ENCODE measurements at places on chromosomes 5 and 9.

DNA sequence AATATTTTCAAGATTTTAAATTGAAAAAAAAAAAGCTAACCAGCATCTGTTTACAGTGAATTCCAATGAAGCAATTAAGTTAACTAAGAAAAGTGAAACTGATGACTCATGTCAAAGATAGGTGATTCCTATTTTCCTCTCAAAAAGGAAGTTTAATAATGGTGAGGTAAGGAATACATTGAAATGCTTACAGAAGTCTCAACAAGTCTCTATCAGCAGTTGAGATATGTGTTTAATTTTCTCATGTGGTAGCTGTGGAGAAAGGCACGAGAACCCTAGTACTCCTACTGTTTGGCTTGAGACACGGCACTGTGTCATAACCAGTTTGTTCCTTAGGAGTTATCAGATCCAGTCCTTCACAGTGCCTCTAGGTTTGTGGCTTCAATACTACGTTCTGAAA is 114.5 kb downstream of the SLC25A46 start:
- DNase-seq = no peak

DNA sequence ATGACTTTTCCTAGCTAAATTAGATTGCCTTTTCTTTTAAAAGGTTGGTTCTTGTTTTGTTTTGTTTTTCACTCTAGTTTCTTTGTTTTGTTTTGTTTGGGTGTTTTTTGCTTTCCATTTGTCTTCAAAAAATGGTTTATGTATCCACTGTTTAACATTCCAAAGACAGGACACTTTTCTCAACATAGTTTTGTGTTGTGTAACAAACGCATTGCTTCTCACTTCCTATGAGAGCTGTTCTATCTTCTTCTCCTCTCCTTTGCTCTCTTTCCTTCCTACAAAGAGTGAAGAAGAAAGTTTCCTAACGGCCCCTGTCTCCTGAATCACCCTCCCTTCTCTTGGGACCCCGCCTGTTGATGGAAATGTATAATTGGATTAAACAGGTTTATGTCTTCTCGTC is 539.7 kb downstream of the ACTL7B start:
- DNase-seq = no peak

DNA sequence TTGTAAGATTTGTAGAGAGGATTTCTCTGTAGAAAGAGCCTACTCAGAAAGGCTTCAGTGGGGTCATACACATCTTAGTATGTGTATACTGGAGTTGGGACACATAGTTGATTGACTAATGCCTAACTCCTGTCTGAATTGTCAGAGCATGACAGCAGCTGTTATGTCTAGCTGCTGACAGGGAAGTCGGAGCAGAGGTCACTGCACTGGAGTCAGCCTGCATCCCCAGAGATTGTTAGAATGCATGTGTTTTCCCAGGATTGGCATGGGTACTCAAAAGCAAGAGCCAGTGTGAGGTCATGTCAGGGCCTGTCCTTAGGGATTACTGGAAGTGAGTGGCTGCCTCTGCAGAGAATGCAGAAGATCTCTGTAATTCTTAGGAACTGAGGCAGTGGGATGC is 82.7 kb downstream of the ITGA1 start:
- DNase-seq = no peak

DNA sequence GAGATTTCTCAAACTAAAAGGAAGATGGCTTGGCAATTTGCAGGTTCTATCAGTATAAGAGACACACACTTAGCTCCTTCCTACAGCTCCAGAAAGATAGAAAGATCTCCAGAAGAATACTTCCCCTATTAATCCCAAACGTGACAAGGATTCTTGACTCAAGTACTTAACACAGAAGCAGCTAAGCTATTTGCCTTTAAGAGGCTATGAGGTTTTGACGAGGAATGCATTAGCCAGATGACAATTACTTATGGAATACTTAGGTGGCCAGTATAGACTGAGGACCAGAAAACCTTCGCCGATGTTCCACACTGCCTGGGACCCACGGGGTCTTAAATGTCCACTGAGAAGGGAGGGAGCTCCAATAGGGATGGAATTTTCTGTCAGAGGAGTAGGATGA is 340.5 kb upstream of the KIF2A start:
- DNase-seq = no peak

DNA sequence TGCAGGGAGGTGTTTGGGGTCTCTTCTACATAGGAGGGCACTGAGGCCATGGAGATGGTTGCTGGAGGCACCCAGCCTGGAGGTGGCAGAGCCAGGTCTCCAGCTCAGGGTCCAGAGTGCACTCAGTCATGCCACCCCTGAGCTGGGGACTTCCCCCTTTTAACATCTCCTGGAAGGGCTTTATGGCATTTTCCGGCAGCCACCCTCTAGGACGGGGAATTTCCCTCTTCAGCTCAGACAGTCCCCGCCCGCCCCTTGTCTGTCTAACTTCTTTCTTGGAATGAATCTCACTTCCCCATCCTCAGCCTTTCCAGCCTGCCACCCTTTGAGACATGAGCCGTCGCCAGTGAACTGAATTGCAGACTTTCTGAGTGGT is 49.9 kb downstream of the COL15A1 start:
- DNase-seq = peak; percentile 45

DNA sequence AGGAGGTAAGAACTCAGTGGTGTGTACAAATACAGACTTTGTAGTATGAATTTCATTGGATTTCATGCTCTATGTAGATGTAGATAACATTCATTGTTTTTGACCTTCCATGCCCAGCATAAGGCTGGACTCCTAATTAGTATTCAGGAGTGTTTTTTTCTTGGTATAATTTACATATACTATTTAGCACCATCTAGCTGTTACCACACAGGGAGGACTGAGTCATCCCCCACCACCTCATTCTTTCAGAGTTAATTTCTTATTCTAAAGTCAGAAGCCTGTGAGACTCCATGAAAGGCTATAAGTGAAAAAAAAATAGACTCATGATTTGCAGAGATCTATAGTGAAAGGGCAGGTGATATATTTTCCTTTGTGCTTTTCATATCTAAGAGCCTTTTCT is 555.0 kb downstream of the PRR16 start:
- DNase-seq = no peak

GRCh38 chr9:5718296-5719032 is 89.6 kb downstream of the RIC1 start:
- DNase-seq = no peak

GRCh38 chr9:23492126-23493002 is 333.7 kb downstream of the ELAVL2 start:
- peak; percentile 19 for DNase-seq

DNA sequence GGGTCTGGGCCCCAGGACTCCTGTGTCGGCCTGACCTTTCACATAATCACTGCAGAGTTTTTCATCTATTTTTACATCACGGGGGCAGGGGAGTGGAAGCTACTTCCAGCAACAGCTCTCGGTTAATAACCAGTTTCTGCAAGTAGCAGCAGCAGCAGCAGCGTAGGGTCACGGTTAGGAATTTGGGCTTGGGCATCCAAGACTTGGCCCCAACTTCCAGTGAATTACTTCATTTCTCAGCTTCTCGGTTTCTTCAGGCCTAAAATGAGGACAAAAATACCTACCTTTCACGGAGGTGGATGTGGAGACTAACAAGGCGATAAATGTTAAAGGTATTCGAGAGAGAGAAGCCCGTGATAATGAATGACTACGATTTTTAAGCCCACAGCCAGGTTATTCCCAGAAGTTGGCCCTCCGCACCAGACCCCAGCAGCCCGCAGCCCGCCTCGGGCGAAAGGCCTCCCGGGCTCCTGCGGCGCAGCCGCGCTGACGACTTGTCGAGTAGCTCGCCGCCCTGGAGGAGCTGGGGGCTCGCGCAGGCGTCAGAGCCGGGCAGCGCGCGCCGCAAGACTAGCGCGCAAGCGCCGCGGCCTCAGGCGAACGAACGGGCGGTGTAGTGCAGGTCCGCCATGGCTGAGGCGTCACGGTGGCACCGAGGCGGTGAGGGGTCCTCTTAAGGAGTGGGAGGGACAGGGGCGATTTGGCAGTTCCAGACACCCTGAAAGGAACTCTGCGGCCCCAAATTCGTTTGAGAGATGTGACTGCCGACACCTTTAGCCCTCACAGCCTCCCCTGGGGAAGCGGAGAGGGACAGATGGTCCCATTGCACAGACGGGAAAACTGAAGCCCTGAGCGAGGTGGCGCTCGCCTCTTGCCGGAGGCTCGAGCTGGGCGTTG is at the start of gene PKD2L2:
PKD2L2 (plus strand) TSS at position 595 of the 897 bp plus-strand sequence; CDS start at position 630, 35 bp downstream.
- peak; percentile 91 for DNase-seq

DNA sequence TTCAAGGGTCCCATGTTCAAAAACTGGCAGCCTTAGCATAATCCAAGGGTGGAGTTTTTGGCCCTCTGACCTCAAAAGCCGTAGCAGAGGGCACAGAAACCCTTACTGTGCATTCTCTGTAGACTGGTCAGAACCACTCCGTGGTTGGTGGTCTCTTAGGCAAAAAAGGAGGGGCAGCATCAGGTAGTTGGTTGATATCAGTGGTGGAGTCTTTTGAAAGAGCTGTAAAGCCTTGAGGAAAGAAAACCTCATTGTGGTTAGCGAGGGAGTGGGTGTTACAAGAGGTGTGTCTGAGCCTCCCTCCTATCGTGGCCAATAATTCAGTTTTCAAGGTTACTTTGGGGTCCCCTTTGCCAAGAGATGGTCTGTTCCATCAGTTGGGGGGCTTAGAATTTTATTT is 40.9 kb downstream of the ARHGEF28 start:
- DNase-seq = no peak

DNA sequence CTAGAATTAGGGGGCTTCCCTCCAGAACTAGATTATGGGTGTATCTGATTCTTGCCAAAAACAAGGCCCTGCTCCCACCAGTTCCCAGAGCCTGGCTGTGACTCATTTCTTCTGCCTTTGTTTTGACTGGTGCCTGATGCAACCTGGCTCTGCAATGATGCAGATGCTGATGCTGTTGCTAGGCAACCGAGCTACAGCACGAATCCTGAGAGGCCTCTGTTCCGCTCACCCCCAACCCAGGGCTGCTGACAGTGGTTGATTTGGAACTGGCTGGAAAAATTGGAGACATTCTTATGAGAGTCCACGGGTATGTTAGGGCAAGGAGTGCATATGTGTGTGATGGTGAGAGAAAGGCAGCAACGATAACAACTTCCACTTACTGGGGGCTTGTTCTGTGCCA is 100.3 kb downstream of the NSG2 start:
- DNase-seq = no peak

DNA sequence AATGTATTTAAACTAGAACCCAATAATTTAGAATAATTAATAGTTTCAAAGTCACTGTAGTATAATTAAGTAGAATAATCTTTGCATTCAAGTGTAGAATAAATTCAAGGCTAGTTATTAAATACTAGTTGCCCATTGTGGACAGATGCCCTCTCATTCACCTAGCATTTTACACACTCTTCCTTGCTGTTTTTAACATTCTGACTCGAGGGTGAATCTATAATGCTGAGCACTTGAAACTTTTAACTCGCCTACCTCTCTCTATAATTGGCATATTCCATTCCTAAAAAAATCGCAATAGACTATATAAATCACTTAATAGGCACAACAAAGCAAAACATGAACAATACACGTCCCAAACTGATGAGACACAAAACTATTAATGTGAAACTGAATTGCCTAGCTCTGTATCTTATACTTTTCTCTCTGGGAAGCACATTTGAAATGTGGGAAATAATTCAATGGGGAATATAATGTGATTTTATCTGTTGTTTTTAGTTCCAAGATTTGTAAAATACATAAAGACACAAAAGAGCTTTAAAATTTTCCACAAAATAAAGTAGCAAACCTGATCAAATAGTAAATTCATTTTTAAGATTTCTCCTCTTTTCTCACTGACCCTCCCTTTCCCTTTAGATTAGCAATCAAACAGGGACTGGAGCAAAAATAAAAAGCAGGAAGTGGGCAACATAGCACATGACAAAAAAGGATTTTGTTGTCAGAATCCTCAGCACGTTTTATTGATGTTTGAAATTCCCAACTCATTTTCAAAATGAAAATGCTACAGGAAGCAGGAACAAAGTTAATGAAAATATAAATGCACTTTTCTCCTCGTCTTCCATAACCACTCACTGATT is 295.6 kb downstream of the PDE4D start:
- DNase-seq = no peak

GRCh38 chr9:77750284-77750683 is 102.2 kb upstream of the GNA14 start:
- no peak for DNase-seq

- no peak for DNase-seq
Measured at GRCh38 chr5:38554861-38555260, 1.6 kb downstream of the LIFR start.

DNA sequence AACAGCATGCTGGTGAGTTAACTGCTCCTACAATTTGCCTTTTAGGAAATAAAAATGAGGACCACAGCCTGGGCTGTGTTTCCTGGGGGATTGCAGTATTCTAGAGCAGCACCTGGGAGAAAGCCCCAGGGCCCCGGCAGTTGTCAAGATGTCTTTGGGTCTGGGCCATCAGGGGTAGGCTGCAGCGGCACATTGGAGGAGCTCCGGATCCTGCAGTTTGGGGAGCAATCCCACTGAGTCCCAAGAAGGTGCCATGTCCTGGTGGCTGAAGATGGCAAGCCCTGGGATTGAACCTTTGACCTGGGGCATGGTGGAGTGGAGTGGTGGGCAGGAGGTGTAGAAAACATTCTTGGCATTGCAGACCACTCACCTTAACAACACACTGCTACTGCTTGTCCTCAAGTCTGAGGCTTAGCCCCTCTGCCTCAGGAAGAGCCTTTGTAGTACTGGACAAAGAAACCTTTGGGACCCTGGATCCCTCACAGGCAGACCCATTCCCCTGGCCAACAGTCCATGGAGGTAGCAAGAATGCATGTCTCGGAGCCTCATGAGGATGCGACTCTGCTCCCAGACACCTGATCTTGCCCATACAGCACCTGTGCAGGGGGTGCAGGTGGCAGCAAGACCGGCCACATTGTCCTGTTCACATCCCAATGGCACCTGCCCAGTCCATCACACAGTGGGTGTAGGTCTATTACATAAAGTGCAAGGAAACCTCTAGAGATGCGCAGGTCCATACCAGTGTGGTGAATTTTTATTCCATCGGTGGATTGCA is 159.1 kb upstream of the IRX2 start:
- no peak for DNase-seq

Measured in femur (tissue), 1 donor.